GM04503 (cell line): ENCODE measurements at places on chromosomes 4 and X.

- DNase-seq, result no peak
Measured at GRCh38 chrX:115650916-115651315, 89.9 kb downstream of the PLS3 start.

- peak; percentile 96 for DNase-seq
Measured at GRCh38 chr4:88623097-88623496, 30.8 kb downstream of the HERC3 start.

GRCh38 chrX:51834076-51834475 is 59.3 kb upstream of the MAGED1 start:
- no peak for DNase-seq

GRCh38 chr4:69591364-69591763 is 48.1 kb downstream of the UGT2A2 start:
- no peak for DNase-seq

DNA sequence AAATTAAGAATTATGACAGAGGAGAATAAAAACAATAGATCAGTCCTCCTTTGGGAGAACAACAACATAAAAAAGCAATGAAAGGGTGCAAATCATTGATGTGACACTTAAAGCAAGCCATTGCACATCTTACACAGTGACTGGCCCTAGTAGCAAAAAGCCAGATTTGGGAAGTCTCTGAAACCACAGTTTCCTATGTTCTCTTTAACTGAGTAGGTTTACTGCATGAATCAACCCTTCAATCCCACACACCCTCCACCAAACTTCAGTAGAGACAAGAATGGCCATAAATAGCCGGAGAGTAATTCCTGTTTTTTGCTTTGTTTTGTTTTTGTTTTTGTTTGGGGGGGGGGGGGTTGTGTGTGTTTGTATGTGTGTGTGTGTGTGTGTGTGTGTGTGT is 180.8 kb downstream of the VEGFC start:
- no peak for DNase-seq

DNA sequence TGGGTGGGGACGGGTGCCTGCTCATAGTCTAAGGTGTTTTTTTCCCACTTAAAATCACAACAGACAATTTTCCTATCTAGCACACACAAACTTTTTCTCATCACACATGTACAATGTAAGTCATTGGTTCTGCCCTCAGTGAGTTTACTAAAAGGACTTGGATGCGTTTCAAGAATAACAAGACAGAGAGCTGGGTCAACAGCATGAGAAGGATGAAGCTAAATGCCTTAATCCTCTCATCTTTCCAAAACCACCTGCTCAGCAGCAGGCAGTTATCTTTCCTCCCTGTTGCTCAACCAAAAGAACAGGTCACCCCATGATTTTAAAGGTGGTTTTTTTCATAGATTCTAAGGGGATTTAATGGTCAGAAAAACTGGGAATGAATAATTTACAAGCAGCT is 40.1 kb downstream of the OFD1 start:
- no peak for DNase-seq

DNA sequence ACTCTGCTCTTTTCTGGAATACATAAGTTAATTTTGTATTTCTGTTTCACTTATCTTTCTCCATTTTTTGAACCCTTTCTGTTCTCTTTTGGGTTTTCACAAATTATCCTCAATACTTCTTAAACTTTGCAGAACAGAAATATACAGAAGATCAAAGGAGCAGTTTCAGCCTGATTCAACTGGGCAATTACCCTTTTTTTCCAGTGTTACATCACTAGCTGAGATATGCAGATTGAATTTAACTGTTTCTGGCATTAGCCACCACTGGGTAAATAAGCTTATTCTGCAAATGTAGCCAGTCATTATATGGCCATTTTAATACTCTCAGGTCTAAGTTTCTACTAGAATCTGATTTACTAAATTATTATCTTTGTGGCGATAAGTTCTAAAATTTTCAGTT is 66.9 kb upstream of the GRID2 start:
- DNase-seq, result no peak

GRCh38 chr4:125111323-125111722 is 203.4 kb upstream of the FAT4 start:
- DNase-seq, result no peak

DNA sequence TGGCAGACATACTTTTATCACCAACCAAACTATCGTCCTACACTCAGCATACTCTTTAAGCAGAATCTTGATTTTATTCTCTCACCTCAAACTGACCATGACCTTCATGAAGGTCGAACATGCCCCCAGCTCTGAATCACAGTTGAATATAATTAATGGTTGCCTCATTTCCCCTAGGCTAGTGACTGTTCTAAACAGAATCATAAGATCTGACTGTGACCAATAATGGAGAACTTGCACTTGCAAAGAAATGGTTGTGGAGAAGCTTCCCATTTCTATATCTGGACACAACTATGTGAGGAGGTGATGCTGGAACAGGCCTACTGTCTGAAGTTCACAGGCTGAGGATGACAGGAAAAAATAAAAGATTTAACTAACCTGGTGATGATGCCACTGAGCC is 85.1 kb downstream of the PDGFC start:
- no peak for DNase-seq

DNA sequence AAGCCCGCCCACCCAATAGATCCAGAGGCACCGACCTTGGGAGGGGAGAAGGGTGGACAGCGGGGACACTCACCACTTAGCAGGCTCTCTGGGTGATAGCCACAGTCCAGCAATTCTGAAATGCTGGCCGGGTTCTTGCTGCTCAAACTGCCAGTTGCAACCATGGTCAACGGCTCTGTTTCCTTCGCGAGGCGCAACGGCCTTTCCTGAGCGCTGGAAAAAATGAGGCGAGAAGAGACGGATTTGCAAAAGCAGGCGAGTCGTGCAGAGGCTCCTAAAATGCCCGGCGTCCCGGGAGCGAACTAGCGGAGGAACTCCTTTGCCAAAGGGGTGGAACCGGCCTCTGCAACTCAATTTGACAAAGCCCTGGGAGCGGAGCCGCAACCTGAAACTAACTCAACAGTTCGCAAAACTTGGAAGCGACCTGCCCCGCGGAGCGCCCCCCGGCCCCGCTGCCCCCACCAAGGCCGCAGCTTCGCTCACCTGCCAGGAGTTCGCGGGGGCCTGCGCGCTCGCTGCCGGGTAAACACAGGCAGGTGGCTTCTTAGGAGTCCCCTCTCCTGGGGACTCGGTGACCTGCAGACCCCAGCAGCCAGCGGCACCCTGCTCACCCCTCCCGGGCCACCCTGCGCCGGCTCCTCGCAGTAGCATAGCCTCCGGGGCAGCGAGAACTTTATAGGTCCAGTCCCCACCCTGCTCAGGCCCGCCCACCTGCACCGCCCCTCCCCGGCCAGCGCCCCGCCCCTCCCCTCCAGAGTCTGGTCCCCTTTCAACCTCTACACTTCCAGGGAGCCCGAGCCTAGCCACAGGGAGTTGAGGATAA is at the start of gene DDIT4L:
DDIT4L (minus strand) TSS at position 649 of the 823 bp plus-strand sequence; CDS start at position 164, 485 bp downstream.
- no peak for DNase-seq

DNA sequence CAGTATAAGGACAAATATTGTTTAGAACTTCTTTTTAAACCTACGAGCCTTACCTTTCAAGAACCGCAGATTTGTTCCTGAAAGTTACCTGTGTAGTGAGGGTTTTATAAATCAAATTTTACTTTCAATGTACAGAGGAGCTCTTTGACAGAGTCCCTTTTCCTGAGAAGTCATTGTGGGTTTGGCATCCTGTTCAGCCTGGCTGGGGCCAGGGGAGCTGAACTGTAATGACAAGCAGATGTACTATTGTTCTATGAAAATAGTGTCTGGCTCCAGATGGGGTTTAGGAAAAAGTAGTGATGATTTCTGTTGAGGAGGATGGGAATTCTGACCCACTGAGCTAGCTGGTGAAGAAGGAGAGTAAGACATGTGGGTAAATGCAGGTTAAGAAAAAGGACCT is 196.2 kb upstream of the PGRMC2 start:
- DNase-seq, result peak; percentile 39

DNA sequence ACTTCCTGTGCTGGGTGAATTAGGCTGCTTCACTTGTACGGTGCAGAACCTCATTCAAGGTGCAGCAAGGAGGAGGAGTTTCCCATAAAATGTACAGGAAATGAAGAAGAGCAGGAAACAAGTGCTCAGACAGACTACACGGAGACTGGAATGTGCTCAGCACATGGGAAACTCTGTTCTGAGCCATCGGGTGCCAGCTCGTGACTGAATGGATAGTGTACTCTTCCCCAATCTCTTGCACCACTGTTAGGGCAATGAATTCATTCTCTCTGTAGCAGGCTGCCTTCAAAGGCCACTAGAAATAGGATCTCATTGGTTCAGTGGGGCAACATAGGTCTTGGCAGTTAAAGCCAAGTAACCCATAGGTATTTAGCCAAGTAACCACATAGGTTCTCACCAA is 200.0 kb upstream of the LDB2 start:
- no peak for DNase-seq

- no peak for DNase-seq
Measured at GRCh38 chrX:96430756-96431455, 253.7 kb upstream of the DIAPH2 start.

GRCh38 chrX:129013574-129013973 is 509.7 kb downstream of the SMARCA1 start:
- no peak for DNase-seq

GRCh38 chr4:156496797-156497196 is 474.8 kb downstream of the PDGFC start:
- DNase-seq, result peak; percentile 93

GRCh38 chr4:143082701-143083100 is 102.0 kb upstream of the USP38 start:
- DNase-seq, result no peak

DNA sequence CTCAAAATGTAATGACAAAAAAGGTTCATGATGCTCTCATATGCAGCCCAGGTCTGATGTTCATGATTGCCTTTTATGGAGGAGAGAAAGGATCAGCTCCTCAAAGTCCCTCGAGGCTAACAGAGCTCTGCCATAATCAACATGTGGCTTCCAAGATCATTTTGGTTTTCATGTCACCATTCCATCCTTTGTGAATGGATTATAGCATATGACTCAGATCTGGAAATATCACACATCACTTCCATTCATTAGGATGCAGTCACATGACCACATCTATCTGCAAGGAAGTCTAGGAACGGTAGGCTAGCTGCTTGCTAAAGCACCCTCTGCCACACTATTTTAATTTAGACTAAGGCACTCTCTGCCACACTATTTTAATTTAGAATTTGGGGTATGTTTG is 77.6 kb downstream of the COX18 start:
- DNase-seq, result no peak

GRCh38 chrX:115968436-115969252 is 201.9 kb upstream of the AGTR2 start:
- no peak for DNase-seq

- DNase-seq, result no peak
Measured at GRCh38 chr4:161189286-161190134, 974.3 kb downstream of the FSTL5 start.

GRCh38 chr4:123977641-123978081 is 581.1 kb downstream of the SPRY1 start:
- DNase-seq, result no peak

DNA sequence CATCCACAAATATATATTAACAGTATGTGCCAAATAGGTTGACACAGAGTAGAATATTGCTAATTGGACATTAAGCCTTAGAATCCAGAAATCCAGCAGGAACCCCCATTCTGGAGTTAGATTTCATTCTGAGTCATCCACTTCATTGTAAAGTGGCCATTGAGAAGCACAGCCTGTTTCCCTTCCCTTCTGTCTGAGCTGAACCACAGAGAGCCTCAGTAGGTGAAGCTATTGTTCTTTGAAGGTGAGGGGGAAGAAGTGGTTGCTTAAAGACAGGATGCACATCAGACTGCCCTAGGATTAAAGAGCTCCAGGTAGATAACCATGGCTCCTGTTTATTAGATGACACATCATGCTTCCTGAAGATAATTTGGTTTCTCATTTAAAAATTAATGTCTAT is 30.6 kb upstream of the MCF2 start:
- no peak for DNase-seq

- no peak for DNase-seq
Measured at GRCh38 chr4:166723532-166724140, 510.7 kb downstream of the SPOCK3 start.

GRCh38 chr4:2472187-2472586 is 3.3 kb downstream of the RNF4 start:
- DNase-seq, result no peak

DNA sequence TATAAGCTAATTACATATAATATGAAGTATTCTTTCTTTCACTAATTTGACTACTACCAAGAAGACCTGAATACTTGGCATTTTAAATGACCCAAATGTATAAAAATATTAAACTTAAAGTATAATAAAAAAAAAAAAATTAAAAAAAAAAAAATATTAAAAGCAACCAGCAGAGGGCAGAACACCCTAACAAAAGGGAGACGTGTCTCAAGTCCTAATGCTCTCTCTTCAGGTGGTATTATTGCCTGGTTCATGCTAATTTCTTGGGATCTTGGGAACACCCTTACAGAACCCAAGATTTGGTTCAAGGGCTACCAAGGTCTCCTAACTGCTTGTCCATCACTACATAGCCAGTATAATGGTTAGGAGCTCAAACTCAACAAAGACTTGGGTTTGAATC is 754.8 kb downstream of the RAB28 start:
- no peak for DNase-seq

DNA sequence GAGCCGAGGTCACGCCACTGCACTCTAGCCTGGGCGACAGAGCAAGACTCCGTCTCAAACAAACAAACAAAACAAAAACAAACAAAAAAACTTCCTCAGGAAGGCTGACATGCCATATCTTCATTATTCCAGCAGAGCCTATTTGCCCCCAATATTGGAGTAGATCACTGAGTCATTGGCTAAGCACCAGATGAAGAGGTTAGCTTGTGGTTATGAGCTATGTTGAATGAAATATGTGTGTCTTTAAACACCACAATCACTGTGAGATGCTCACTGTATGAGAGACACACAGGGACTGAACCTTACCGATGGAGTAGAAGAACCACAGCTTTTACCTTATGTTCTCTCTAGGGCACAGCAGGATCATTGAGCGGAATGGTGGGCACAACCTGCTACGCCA is 122.1 kb upstream of the EOLA2 start:
- DNase-seq, result no peak

GRCh38 chrX:8288590-8288989 is 117.5 kb upstream of the VCX2 start:
- no peak for DNase-seq

DNA sequence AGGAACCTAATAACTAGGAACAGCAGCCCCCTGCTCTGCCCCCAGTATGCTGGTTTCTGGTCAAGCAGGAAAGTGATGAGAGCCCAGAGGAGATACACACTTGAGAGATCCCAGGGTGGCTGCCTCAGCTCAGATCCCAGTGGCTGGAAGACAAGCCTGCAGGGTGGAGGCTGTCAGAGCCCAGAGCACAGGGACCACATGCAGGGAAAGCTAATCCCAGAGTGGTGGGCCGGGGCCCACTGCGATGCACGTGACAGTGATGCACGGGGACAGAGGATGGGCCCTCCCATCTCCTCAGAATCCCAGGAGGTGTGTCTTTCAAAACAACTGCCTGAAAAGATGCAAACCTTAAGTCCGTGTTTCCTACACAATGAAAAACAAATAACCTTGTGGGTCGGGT is 29.1 kb upstream of the CRMP1 start:
- DNase-seq, result no peak
